Ammon's horn (tissue), 1 donor: ENCODE measurements at places on chromosomes 1 and 21.

DNA sequence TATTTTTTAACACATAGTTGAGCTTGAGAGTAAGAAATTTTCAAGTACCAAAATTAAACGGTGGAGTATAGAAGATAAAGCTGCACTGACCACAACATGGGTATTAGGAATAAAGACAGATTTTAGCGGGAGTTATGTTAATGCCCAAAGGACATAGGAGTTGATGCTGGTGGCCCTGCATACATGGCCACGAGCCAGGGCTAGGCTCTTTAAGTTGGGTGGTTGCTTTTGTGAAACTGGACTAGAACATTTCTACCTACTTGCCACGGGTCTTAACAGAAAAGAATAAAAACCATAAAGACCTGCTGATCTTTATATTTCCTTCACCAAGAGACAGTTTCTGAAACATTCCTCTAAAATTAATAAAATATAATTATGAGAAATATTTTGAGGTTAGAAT is 14.9 kb downstream of the EDEM3 start:
- DNase-seq = no peak

DNA sequence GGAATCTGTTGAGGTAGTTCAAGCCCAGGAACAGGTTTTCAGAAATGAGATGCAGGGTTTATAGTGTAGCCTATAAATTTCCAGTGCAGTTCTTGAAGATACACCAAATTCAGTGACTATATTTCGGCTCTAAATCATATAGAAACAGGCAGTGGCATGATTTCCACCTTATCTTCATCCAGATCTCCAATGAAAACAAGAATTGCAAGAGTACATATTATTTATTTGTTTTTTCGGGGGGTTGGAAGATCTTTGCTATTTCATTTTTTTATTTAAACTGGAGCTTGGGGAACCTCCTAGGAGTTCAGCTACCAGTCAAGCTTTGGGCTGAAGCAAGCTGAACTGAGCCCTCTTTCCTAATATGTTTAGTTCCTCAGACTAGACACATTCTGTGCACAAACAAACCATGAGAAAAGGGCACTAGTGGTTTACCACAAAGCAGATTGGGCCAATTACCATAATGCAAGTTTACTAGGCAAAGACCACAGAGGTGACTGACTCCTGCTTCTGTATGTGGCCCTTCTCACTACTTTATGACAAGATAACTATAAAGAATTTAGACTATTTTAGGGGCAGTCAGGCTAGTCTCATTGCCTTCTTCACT is 68.5 kb downstream of the RGS2 start:
- DNase-seq = no peak

GRCh38 chr1:60904099-60904851 is 178.1 kb upstream of the NFIA start:
- peak; percentile 54 for DNase-seq

GRCh38 chr1:31487143-31487542 is 74.1 kb downstream of the SERINC2 start:
- DNase-seq = no peak

DNA sequence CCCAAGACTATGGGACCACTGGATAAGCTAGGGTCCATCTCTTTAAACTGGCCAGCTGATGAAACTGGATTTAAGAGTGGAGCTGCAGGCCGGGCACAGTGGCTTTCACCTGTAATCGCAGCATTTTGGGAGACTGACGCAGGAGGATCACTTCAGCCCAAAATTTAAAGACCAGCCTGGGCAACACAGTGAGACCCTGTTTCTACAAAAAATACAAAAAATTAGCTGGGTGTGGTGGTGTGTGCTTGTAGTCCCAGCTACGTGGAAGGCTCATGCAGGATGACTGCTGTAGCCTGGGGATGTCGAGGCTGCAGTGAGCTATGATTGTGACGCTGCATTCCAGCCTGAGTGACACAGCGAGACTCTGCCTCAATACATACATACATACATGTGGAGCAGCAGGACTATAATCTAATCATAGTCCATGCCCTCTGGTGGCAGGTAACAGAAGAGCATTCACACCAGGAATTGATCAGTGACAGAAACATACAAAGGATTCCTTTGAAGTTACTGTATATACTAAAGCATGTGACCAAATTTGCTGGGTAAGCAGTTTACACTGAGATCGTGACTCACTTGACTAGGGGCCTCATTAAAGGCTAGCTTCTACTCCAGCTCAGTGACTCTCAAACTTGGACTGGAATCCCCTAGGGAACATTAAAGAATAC is 101.5 kb upstream of the SLFNL1 start:
- DNase-seq = no peak

DNA sequence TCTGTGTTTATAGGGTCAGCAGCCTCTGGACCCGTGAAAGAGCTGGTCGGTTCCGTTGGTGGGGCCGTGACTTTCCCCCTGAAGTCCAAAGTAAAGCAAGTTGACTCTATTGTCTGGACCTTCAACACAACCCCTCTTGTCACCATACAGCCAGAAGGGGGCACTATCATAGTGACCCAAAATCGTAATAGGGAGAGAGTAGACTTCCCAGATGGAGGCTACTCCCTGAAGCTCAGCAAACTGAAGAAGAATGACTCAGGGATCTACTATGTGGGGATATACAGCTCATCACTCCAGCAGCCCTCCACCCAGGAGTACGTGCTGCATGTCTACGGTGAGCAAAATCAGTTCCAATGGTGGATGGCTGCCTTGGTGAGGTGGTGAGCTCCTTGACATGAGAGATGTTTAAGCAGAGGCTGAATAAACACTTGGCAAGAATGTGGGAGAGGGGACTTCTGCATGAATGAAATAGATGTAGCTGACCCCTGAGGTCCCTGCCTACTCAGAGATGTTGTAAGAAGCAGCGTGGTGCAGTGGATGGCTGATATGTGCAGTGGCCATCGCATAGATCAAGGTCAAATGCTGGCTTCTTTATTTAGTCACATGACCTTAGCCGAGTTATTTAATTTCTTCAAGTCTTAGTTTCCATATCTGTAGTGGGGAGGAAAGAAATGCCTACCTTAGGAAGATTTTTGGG is 9.3 kb downstream of the SLAMF7 start:
- DNase-seq = no peak

- DNase-seq = peak; percentile 51
Measured at GRCh38 chr1:85576642-85577418, 3.7 kb upstream of the CCN1 start.

- peak; percentile 85 for DNase-seq
Measured at GRCh38 chr1:27418326-27419185, 26.1 kb downstream of the GPR3 start.

DNA sequence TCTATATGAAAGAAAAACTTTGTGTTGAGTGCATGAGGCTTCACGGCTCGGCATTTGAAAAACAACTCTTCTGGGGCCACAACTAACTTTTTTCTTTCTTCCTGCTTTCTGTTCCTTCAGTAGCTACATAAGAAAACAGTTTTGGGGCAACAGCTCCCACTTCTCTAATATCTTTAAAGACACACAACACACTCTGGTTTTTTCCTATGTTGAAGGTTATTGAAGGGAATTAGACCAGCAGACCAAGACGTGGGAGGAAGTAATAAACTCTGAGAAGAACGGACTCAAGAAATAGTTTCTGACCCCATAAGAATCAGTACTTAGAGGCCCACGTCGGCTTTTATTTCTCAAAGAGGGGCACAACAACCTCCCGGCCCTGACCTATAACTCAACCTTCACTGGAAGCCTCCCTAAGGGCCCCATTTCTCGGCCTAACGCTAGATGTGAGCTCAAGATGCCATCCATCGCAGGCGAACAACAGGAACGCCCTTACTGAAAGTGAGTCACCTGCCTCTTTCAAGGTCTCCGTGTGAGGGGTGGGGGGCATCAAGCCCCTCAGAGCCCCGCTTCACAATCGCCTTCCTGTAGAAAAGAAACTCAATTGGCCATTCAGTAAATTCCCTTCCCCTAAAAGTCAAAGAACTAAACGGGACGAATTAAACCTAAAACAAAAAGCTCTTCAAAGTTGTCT is 844 bp downstream of the ZMYM6 start:
- peak; percentile 6 for DNase-seq

DNA sequence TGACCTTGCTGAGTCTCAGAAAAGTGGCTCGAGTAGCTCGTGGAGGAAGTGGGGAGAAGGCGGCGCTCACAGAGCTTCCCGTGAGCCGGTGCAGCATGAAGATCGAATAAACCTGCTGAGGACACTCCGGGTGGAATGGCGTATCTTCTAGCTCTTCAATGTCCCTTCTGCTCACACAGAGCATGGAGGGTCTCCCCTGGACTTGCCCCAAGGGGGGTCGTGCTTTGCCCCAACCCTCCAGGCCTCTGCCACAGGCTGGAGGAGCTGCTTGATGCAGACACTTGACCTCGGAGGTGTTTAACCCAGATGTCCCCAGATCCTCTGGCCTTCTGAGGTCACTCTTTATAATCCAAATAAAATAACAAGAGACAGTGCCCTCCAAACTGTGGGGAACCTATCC is 2.2 kb upstream of the KRTAP10-12 start:
- DNase-seq = no peak

- no peak for DNase-seq
Measured at GRCh38 chr1:226606311-226607267, 58.0 kb downstream of the STUM start.

DNA sequence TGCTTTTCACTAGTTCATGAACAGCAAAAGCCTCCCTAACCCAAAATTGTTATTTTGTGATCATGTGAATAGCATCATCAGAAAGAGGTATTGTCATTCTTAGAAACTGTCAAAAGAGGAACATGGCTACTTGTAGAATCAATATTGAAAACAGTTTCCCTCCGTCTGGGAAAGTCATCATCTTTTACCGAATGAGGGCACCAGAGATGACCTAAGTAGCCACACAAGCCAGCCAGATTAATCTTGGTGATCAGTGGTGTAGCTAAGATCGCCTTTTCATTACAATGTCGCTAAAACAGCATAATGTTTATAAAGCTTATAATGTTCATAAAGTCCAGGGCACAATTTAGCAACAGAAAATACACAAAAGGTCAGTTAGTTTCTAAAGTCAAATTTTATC is 136.1 kb downstream of the SIPA1L2 start:
- peak; percentile 25 for DNase-seq

GRCh38 chr1:119731741-119732430 is 20.2 kb downstream of the PHGDH start:
- no peak for DNase-seq

GRCh38 chr1:11365744-11366387 is 92.9 kb downstream of the UBIAD1 start:
- DNase-seq = no peak

- DNase-seq = no peak
Measured at GRCh38 chr1:38394303-38394702, 347.7 kb upstream of the POU3F1 start.

DNA sequence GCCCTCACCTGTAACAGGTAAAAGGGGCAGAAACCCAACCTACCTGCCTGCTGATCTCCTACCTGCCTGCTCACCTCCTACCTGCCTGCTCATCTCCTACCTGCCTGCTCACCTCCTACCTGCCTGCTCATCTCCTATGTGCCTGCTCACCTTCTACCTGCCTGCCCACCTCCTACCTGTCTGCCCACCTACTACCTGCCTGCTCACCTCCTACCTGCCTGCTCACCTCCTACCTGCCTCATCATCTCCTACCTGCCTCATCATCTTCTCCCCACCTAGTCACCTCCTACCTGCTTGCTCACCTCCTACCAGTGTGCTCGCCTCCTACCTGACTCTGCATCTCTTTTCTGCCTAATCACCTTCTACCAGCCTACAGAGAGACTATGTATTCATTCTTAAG is 452.9 kb downstream of the MATN1 start:
- DNase-seq = no peak

- peak; percentile 27 for DNase-seq
Measured at GRCh38 chr1:42837709-42838108, 8.7 kb upstream of the ZNF691 start.

- no peak for DNase-seq
Measured at GRCh38 chr21:36658926-36659325, 40.0 kb upstream of the SIM2 start.

DNA sequence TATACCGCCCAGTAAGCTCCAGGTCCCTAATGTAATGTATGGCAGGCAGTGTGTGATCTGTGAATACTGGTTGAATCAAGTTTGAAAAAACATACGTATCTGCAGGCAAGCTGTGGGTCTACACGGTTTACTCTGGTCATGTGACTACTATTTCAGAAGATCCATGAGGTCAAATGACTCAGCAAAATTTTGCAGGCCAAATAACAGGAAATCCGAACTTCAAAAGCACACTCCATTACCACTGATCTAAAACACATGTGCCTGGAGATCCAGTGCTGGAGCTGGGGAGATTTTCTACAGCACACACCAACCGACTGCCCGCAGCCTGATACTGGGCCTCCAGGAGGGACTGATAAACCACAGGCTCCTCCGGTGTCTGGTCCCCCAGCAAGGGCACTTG is 64.5 kb upstream of the SLC44A3 start:
- no peak for DNase-seq

DNA sequence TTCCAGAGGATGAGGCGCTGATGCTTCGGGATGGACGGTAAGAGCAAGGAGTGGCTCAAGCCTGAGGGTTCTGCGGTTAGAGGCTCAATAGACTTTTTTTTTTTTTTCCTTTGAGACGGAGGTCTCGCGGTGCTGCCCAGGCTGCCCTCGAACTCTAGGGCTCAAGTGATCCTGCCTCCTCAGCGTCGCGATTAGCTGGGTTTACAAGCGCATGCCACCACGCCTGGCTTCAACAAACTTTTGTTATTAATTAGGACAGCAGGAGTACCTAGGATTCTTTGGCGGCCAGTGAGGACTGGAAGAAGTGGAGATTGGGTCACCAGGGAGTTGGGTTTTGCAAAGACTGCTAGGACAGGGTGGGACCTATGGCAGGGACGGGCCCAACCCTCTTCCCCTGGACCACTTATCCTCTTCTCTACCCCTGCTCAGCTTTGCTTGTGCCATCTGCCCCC is 587 bp downstream of the SCNM1 start:
- DNase-seq = no peak

DNA sequence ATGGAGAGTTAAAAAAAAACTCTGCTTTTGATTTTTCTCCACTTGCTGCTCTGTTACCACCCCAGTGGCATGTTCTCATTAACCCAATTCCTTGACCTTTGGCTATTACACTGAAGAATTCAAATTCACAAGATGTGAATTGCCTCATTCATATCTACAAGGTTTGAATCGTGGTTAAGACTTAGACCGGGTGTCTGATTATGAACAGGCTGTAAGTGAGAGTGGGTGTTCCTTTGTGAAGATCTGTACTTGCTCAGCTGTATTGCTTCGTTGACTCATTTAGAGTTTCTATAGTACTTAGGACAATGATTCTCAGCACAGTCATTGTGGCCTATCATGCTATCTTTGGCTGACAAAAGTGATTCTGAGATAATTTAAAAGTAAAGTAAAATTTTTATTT is 36.4 kb downstream of the DNM3 start:
- DNase-seq = peak; percentile 39

DNA sequence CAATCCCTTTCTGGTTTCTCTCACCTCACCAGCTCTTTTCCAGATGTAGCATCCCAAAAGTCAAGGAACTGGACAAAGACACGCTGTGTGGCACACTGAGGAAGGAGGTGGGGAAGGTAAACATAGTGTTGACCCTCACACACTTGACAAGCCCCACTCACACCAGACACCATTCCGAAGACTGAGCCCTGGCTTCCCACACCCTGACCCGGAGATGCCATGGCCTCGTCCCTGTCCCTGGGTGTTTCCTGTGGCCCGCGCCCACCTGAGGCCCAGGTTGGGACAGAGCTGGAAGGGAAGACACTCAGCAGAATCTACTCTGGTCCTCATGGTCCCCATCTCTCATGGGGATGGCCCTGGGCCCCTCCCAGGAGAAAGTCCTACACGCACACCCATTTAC is 16.4 kb downstream of the VWA5B1 start:
- no peak for DNase-seq

- no peak for DNase-seq
Measured at GRCh38 chr1:193062698-193063463, 3.5 kb downstream of the RO60 start.

GRCh38 chr21:26140164-26140579 is 30.4 kb downstream of the APP start:
- DNase-seq = no peak
